ENCODE measurements at places on chromosomes 7 and 10.
A peak's percentile ranks its signal among the peaks of the same experiment; 100 is the strongest.

DNA sequence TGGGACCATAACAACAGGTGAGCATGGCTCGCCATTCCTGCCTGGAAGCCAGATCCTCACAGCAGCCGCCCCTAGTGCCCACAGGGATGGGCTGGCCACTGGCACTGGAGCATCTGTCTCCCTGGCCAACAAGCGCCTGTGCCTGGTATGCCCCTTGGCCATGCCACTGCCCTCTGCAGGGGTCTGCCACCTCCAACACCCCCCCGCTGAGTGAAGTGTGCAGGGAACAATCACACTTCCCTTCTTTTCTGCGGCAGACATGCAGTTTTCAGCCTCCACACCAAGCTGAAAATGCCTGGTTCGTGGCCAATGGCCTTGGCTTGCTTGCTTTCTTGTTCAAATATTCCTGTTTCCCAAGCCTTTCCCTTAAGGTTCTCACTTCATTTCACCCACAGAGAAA is 50.7 kb downstream of the HSPA12A start:
- no peak for DNase-seq

- DNase-seq = no peak
These were observed 67.5 kb downstream of the ATXN7L1 start for GRCh38 chr7:105808703-105809590.

GRCh38 chr7:96861-97260 is 95.5 kb upstream of the FAM20C start:
- DNase-seq = no peak

- DNase-seq = no peak
These were observed 70.8 kb downstream of the GRID1 start for GRCh38 chr10:86295791-86296190.

- DNase-seq = peak; percentile 76
These were observed 36.3 kb downstream of the GPR22 start for GRCh38 chr7:107505997-107506673.

DNA sequence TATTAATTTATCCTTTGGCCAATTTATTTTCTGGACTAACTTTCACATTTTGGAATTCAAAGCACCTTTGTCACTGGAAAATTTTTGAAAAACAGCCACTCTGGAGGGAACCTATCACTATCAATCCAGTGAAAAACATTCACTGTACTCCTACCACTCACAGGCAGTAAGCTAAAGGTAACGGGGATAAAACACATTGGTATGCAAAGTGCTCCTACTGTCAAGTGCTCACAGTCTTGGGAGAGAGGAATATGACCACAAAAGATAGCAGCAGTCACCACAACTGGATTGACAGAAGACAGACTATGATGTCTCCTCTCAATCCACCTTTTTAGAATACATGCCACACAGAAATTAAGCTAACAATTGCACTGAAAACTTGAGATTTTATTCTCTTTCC is 13.3 kb downstream of the GSAP start:
- no peak for DNase-seq

DNA sequence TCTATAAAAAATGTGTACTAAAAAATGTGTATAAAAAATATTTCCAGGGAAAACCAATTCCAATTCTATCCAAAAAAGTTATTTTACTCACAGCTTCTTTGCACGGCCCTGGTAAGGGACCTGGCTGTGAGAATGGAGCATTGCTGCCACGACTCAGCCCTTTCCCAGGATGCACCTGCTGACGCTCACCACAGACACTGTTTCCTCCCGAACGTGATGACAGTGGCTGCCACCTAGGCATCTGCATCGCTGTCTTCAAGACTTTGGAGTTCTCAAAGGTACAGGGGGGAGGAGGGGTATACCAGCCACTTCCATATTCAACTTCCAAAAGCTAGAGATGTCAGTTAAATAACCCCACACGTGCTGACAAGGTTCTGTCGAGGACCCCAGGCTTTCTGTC is 23.9 kb upstream of the PTPRN2 start:
- DNase-seq = no peak

DNA sequence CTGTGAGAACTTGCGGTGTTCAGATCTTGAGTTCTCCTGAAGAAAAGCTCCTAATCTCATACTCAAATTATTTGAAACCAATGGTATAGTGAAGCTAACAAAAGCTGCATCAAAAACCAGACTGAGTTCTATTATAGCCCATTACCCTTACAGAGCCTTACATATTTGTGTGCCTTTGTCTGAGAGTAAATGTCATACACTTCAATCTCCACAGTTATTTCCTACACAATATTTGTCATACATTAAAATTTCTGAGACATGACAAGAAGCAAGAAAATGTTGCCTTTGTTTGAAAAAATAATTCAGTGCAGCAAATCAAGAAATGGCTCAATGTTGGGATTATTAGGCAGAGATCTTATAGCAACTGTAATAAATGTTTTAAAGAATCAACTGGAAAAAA is 776.1 kb upstream of the MBL2 start:
- no peak for DNase-seq

- peak; percentile 29 for DNase-seq
These were observed 47.0 kb upstream of the ZNF107 start for GRCh38 chr7:64618785-64619456.

DNA sequence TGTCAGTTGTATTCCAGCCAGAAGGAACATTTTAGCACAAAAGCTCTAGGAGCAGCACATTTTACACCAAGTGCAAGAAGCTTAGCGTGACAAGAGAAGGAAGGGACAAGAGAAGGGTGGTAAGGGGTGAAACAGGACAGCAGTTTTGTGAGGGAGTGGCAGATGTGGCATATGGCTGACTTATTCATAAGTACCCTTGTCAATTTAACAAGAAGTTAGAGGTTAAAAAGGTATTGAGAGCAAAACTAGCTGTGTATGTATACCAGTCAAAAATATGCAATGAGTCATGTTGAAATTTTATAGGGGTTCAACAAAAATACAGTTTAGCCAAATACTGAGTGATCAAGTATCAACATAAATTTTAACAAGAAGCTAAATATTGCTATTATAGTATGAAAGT is 561.5 kb upstream of the POT1 start:
- DNase-seq = no peak

GRCh38 chr10:31936933-31937332 is 8.3 kb upstream of the ARHGAP12 start:
- no peak for DNase-seq

DNA sequence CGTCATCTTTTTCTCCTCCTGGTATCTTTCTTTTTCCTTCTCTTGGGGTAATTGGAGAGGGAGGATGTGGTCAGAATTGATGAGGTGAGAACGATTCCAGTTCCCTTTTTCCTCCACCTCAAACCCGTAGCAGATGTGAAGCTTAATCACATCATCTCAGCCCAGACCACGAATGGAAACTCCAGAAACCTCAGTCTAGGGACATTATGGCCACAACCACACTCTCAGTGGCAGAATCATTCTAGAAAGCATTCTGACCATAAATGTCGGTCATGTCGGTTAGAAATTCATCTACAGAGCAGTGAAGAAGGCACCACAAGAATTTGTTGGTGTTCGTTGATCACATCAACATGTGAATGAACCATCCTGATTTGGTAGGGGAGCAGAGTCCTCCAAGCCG is 78.7 kb downstream of the GATA3 start:
- DNase-seq = no peak

- DNase-seq = no peak
These were observed 81.6 kb upstream of the PRR15 start for GRCh38 chr7:29482056-29482455.

GRCh38 chr10:129055986-129056385 is 411.1 kb upstream of the MGMT start:
- no peak for DNase-seq

DNA sequence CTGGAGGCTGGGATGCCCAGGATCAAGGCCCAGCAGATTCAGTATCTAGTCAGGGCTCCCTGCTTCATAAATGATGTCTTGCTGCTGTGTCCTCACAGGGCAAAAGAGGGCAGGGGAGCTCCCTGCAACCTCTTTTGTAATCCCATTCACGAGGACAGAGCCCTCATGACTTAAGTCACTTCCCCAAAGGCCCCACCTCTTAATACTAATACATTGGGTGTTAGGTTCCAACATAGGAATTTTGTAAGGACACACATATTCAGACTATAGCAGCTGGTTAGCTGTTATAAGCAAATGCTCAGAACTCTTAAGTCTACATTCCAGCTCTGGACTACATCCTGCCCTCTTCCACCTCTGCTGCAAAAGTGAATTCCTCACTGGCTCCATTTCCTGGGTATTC is 63.0 kb downstream of the VOPP1 start:
- DNase-seq = no peak

GRCh38 chr7:92888-93672 is 99.3 kb upstream of the FAM20C start:
- no peak for DNase-seq

DNA sequence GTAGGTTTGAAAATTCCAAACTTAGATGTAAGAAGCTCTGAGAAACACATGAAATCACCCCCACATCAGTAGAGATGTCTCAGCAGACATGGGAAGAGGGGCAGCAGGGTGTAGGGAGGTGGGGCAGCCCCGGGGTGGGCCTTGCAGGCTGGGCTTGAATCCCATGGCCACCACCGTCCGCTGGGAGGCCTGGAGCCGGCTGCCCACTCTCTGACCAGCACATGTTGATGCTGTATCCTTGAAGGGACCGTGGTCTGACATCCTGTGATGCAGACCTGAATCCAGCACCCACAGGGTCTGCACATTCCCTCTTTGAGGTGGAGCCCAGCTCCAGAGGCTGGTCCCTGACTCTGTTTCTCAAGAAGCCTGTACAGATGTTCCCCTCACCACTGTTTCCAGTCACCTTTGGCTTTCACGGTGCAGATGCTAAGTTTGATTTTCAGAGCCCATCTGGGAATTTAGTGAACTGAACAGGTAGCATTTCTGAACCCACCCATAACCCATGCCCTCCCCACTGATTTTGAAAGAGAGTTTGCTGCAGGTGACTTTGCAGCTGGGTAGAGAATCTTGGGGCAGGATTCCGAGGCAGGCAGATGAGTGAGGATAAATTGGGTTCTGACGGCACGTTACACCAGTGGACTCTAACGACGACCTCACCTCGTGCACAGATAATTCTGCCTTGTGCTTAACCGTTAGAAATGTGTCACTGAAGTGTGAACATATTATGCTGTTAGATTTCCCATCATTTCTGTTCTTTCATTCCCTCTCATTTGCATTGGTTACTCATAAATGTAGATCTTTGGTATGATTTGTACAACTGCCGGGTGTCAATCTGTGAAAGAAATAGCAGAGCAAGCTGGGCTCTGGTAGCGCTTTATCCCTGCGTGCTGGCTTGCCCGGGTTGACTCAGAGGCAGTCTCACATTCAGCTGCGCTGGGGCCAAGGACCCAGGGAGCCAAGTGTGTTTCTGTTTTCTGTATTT is 45.7 kb downstream of the IKZF1 start:
- DNase-seq = no peak

GRCh38 chr7:125516194-125516593 is 586.6 kb upstream of the POT1 start:
- DNase-seq = peak; percentile 93

- DNase-seq = no peak
These were observed 346.7 kb upstream of the PLXDC2 start for GRCh38 chr10:19469521-19469920.

- DNase-seq = no peak
These were observed 7.2 kb downstream of the ANTXRL start for GRCh38 chr10:46293832-46294640.

DNA sequence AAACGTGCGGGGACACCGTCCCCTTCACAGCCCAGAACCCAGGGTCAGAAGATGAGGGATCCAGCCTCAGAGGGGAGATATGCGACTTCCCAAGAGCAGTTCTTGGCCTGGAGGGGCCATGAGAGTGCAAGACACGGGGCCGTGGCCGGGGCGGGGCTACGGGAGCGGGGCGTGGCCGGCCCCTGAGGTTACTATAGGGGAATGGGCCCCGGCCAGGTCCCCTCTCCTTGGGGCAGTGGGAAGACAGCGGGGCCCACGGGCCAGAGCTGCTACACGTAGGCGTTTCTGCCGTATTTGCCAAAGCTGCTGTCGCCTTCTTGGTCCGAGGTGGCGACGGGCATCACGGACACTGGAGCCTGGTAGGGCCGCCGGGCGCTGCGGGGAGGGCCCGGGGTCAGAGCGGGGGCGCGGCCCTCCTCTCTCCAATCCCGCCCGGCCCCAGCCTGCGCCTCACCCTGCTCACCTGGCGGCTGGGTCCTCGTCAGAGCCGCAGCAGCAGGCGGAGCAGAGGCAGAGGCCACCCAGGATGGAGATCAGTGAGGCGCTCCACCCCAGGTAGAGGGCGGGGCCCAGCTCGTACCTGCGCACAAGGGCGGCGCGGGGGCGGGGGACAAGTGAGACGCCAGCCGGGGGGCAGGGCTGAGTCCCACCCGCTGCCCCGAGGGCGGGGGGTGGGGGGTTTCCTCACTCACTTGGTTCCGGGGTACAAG is 5.3 kb downstream of the CLDN15 start:
- DNase-seq = no peak

DNA sequence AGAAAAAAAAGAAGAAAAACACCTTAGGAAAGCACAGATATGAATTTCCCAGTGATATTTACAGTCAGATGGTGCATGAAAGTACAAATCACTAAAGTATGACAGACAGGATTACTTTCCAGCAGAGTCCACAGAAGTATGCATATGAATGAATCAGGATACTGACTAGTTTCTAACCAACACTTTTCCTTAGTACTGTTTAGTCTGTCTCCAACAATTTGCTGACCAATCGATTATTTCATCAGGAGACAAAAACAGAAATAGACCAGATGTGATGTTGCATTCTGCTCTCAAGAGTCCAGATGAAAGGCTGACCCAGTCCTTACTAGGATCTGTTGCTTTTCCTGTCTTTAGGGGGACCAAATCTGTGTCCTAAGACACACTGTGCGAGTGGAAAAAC is 14.6 kb downstream of the SLC35B4 start:
- no peak for DNase-seq

GRCh38 chr7:1603346-1604225 is 33.8 kb upstream of the PSMG3 start:
- DNase-seq = peak; percentile 47

DNA sequence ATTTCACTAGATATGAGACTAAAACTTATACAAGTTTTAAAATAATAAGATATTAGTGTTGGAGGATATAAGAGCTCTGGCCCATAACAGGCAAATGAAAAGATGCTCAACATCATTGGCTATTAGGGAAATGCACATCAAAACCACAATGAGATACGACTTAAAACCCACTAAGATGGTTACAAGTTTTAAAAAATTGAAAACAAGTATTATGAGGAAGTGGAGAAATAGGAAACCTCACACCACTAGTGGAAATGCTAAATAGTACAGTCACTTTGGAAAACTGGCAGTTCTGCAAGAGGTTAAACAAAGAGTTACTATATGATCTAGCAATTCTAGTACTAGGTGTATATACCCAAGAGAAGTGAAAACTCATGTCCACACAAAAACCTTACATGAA is 17.2 kb downstream of the PANK1 start:
- DNase-seq = no peak

DNA sequence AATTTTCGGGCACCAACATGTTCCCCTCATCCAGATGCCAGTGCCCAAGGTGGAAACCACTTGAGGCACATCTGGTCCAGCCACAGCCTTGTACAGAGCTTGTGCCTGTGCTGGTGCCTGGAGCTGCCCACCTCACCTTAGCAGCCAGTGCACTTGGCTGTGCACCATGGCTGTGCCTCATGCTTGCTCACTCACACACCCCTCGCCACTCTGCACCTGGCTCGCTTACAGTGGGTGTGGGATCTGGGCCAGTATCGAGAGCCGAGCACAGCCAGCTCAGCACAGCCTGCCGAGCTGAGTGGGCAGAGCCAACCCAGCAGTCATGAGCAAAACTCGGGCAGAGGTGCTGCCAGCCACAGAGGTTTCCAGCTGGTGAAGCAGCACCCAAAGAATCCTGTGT is 139.9 kb upstream of the NUPR2 start:
- DNase-seq = no peak

All from SHP77 (cell line).